ENCODE measurements at places on chromosomes 11 and 22.

DNA sequence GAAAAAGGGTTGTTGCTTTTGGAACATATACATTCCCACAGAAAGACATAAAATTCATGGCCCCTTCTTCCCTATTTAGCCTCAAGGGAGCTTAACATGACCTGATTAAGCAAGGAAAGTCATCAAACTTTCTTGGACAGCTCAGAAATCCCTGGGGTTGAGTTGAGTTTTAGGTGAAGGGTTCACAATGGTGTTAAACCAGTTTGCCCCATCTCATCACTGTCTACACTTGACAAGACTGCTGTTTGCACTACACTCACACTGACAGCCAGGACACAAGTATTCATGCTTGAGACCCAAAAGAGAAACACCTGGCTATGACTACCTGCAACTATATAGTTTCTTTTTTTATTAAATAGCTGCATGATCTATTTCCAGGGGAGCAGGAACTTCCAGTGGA, 209.8 kb upstream of the TMEM45B start:
- DNase-seq = no peak

DNA sequence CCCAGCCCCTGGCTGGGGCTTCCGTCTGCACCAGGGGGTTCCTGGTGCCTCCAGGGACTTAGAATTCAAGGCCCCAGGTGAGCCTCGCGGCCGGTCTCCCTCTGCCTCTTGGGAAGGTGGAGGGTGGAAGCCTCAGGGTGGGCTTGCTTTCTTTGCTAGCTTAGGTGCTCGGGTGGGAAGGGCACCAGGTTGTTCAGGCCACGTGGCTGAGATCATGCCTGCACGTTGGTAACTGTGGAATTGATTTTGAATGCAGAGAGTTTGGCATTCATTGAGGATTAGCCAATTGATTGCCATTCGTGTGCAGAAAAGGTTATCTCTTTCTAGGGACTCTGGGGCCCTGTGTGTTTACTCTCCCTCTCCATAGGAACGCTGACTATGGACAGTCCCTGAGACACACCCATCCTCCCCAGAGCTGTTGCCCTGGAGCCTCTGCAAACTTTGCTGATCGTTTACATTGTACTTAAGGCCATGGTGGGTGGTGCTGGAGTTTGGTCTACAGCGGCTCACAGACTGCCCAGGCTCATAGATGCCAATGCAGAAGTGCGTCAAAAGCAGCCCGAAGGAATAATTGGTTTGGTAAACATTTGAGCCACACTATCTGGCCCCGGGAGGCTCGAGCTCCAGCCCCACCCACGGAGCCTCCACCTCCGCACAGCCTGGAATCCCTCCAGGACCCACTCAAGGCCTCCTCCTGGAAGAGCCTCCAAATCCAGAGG, 1457.7 kb downstream of the BRD1 start:
- DNase-seq = no peak

DNA sequence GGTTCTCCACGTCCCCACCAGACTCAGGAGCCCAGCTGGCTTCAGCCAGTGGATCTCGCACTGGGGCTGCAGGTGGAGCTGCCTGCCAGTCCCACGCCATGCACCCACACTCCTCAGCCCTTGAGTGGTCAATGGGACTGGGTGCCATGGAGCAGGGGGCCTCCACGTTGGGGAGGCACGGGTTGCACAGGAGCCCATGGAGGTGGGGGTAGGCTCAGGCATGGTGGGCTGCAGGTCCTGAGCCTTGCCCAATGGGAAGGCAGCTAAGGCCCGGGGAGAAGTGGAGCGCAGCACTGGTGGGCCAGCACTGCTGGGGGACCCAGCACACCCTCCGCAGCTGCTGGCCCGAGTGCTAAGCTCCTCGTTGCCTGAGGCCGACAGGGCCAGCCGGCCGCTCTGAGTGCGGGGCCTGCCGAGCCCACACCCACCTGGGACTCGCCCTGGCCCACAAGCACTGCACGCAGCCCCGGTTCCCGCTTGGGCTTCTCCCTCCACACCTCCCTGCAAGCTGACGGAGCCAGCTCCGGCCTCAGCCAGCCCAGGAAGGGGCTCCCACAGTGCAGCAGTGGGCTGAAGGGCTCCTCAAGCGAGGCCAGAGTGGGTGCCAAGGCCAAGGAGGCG, 258.5 kb upstream of the PDGFD start:
- DNase-seq = no peak

DNA sequence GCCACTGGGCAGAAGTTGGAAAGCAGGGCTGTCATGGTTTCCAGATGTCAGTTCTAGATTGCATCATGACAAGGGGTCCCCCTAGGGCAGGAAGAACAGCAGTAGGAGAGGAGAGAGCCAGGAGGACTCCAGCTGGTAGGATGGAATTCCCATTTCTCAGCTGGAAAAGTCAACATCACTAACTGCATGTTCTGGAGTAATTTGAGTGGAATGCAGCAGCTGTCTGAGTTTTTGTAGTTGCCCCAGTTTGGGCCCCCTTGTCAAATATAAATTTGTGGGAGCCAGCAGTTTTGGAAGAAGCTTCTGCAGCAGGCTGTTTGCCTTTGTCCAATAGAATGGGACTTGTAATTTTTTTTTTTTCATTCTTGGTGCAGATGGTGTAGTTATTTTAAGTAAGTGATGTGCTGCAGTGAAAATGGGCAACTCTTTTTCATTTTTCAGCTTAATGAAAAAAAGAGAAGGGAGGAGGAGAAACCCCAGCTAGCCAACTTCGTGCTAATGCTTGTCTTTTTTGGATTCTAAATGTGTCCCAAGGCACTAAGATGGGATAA, 86.9 kb downstream of the LDLRAD3 start:
- DNase-seq = no peak

DNA sequence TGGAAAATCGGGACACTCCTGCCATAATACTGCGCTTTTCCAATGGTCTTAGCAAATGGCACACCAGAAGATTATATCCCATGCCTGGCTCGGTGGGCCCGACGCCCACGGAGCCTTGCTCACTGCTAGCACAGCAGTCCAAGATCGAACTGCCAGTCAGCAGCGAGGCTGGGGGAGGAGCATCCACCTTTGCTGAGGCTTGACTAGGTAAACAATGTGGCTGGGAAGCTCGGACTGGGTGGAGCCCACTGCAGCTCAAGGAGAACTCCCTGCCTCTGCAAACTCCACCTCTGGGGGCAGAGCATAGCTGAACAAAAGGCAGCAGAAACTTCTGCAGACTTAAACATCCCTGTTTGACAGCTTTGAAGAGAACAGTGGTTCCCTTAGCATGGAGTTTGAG, 15.6 kb downstream of the PTH start:
- no peak for DNase-seq

- DNase-seq = no peak
Observed at GRCh38 chr11:108817976-108818375, 153.1 kb downstream of the DDX10 start.

DNA sequence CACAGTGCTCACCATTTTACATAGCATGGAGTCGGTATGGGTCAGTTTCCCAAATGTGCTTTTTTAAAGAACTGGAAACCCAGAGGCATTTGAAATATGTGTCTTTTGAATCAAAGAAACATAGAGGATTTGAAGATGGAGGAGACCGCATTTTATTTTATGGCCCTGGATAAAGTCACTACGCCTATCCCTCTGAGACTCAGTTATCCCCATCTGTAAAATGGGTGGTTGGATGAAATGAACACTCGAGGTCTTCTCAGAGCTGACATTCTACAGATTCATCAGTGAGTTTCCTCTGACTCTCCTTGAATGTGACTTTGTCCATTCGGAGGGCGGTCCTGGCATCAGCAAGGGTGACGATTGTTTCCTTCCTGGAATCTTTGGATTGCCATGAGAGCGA, 135.1 kb downstream of the MIAT start:
- DNase-seq = no peak

GRCh38 chr11:115576606-115577380, 72.6 kb upstream of the CADM1 start:
- DNase-seq = no peak

GRCh38 chr11:102451681-102452460, 694 bp downstream of the TMEM123 start:
- no peak for DNase-seq

- DNase-seq = no peak
Observed at GRCh38 chr11:3826721-3827120, 14.0 kb downstream of the RHOG start.

- DNase-seq = no peak
Observed at GRCh38 chr11:123478352-123478987, 48.4 kb downstream of the GRAMD1B start.

GRCh38 chr11:44028401-44028800, 19.4 kb upstream of the ACCSL start:
- no peak for DNase-seq

GRCh38 chr11:2666401-2666741, 33.4 kb downstream of the KCNQ1OT1 start:
- DNase-seq = no peak
